ENCODE measurements at places on chromosomes 4 and X.

DNA sequence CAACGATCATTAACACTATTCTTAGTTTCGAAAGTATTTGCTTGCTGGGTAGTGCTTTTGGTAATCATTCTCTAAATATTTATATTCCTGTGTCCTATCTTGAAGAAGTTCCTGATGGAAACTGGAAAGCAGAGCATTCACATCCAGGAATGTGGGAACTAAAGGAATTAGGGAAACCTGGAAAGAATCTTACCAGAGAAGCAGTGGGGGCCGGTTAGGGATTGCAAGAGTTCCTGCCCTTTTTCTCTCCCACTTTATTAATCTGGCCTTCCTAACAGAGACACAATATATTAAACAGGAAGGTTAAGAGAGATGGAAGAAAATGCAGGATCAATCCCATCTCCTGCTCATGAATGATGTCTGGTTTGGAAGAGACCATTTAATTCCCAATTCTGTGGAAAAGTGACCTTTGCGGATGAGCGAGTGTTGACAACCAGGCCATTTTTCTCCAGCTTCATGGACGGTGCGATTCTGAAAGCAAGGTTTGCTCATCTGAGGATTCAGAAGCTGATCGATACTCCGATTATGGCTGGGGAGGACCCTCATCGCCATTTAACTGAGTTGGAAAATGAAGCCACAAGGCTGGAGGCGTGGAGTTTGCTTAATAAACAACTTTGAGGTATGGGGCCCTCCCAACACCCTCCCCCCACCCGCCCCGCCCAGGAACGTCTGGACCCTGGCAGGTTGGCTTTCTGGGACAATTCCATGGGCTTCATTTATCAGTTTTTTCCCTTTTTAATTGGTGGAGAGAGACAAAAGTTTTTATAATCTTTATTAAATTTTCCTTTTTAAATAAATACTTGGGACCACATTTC lies 52.3 kb downstream of the C4orf51 start:
- no peak for DNase-seq

GRCh38 chr4:139808808-139809756 lies 143.5 kb downstream of the MGST2 start:
- DNase-seq, result no peak

GRCh38 chrX:43283187-43283586 lies 372.9 kb upstream of the MAOA start:
- DNase-seq, result no peak

DNA sequence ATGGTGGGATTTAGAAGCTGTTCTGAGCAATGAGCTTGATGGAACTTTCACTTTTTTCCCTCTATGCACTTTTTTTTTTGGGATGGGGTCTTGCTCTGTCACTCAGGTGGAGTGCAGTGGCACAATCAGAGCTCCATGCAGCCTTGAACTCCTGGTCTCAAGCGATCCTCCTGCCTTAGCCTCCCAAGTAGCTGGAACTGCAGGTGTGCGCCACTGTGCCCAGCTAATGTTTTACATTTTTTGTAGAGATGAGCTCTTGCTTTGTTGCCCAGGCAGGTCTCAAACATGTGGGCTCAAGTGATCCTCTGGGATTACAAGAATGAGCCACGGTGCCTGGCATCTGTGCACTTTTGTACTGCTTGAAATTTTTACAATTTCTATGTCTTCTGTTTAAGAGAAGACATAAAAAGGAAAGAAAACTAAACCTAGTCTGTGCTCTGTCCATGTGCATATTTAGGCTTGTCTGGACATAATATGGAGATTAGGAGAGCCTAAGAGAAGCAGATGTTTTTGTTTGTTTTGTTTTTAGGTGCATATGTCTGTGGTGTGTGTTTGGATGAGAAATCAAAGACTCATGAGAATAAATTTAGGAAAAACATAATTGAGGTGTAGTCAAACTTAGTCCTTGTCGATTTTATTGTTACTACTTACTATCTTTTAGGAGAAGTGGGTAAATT lies 16.5 kb downstream of the PDLIM5 start:
- no peak for DNase-seq

DNA sequence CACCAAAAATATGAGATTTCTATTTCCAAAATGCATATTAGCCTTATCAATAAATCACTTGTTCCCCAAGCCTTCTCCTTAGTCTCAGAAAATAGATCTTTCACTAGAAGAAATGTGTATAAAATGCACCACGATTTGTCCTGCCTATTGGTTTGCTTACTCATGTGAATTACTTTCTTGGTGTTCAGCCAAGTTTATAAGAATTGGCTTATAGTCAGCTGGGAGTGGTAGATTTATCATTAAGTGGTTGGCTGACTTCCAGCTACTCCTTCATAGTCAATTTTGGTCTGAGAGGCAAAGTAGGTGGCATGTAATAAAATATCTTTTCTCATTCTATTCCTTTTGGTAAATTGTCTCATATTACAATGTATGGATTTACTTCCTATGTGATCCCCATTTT lies 1.3 kb downstream of the SULT1E1 start:
- DNase-seq, result no peak

DNA sequence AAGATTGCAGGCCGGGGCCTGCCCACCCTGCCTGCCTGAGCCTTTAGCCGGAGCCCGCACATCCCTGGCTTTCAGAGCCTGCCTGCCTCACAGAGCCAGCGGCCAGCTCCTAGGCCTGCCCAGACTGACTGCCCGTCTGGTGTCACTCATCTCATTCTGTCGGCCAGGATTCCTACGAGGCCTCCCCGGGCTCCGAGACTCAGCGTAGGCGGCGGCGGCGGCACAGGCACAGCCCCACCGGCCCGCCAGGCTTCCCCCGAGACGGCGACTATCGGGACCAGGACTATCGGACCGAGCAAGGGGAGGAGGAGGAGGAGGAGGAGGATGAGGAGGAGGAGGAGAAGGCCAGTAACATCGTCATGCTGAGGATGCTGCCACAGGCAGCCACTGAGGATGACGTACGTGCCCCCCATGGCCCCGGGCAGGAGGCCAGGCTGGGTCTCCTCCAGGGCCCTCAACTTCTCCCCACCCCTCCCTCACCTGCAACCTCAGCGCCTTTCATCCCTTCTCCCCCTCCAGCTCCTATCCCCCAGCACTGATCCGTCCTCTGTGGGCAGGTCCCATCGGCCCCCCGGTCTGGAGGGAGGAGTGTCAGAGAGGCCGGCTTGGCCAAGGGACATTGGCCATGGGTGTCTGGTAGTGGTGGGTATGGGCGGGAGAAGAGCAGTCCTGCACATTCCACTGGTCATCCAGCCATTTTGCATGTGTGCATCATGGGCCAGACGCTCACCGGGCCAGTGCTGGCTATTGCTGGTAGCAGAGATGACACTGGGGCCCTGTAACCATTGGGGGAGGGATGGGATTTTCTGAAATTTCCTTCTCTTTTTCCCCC lies 22.6 kb upstream of the UBA1 start:
- DNase-seq, result no peak

- DNase-seq, result no peak
Measured at GRCh38 chr4:92519727-92520126, 216.0 kb downstream of the GRID2 start.

GRCh38 chrX:2635342-2635741 lies 55.8 kb upstream of the CD99 start:
- DNase-seq, result no peak

DNA sequence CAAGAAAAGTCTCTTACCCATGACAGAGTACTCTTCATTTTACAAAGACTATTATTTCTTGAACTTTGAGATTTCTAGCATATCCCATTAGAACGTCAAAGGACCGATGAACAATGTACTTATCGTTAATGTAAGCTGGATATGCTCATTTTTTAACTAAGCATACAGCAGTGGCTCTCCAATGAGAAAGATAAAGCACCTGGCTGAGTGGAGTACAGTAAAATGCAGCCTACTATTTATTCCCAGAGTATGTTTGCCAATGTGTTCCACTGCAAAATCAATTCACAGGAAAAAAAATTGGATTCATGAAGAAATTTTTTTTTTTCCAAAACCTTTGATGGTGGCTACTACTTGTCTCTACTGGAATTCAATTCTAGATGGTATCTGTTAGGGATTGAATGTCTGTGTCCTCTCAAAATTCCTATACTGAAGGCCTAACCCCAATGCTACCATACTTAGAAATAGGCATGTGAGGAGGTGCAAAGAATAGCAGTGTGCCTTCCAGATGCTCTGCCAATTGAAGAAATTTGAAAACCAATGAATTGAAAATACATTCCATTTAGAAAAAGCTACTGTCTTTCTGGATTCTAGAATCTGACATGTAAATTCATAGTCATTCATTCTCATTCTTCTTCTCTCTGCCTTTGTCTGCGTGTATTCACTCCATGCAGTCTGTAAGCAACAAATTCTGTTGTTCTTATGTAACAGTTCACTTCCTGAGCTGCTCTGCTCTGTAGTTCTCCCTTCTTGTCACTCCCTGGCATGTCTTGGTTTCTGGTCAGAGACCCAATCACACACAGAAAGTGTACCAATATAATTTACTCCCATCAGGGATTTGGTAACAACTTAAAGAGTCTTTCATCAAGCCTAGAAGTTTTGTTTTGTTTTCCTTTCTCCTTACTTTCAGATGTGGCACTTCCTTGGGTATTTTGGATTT lies 61.4 kb downstream of the PAPSS1 start:
- no peak for DNase-seq

DNA sequence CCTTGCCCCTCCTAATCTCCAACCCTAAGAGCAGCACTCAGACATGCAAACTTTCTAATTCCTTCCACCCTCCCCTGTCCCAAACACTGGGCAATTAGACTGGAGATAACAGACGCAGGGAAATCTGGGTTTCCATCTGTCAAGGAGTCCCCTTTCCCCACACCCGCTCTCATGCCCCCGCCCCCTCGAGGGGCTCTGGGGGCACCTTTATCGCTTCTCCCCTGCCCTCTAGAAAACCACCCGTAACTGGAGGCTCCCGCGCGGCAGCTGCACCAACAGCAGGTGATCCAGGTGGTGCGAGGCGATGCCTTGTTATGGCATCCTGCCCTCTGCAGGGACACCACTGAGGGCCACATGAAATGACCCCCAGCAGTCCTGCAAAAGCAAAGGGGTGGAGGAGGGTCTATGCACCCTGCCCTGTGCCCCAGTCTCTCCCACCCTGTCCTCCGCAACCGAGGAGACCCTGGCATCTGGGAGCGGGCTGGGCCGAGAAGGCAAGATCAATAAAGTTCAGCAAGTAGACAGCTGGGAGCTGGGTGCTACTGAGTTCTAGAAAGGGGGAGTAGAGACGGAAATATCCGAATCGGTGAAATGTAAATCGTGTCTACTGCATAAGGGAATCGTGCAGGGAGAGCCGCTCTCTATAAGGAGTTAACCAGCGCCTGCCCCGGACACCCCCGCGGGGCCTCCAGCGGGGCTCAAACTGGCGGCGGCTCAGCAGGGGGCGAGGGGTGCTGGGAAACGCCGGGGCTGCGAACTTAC lies 1.6 kb downstream of the KCTD8 start:
- no peak for DNase-seq

GRCh38 chrX:47796433-47796906 lies 40.2 kb upstream of the ZNF81 start:
- DNase-seq, result no peak

DNA sequence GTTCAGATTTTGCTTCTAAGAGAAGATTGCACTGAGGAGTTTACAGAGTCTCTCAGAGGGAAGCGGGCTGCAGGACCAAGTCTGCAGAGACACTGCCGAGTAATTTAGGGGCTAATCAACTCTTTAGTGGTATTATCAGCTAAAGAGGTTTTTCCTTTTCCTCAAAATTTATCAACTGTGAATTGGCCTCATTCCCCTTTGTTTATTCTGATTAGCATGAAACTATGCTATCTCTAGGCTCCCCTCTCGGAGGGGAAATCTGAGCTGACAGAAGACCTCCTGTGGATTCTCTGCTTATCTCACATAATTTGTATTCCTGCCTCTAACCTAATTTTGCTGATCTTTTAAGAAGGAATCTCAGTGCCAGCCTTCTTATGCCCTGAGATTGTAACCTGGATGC lies 201.0 kb downstream of the DCTD start:
- DNase-seq, result no peak

GRCh38 chrX:15515931-15516330 lies 15.3 kb downstream of the BMX start:
- DNase-seq, result no peak

DNA sequence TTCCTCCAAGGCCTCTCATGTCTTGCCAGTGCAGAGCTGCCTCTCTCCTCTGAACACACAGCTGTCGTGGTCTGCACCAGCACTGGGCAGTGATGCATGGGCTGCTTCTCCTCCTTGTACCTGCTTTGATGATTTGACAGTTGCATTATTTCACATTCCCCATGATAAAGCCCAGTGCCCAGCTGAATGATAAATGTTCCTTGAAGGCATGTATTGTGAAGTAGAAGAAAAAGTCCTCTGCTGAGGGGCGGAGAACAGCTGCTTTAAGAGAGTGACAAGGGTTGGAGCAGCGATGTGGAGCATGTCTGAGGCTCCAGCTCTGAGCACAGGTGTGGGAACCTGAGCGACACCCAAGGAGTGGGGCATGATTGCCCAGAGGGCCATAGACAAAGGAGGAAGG lies 21.1 kb upstream of the TRIM2 start:
- no peak for DNase-seq

DNA sequence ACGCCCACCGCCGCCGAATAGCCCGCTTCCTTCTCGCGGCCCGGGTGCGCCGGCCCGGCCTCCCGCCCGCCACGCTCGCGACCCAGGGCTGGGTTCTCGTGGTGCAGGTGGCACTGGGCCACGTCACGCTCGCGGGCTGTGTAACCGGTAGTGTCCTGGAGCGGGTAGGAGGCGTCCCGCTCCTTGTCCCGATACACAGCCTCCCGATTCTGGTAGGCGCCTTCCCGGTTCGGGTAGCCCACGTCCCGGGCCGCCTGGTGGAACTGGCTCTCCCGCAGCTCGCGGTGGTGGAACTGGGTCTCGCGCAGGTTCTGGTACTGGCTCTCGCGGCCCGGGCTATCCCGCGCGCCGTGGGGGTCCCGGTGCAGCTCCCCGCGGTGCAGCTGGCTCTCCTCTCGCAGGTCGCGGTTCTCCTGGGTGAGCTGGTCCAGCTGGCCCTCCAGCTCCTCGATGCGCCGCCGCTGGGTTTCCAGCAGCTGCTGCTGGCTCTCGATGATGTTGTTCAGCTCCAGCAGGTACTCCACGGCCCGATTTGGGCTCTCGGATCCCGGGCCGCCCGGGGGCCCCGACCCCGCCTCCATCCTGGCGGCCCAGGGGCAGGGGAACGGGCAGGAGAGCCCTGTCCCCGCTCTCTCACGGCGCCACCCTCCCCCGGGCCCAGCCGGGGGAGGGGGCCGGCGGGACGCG lies 39.3 kb upstream of the IQSEC2 start:
- no peak for DNase-seq

GRCh38 chr4:165814256-165815020 lies 58.6 kb upstream of the TLL1 start:
- no peak for DNase-seq

DNA sequence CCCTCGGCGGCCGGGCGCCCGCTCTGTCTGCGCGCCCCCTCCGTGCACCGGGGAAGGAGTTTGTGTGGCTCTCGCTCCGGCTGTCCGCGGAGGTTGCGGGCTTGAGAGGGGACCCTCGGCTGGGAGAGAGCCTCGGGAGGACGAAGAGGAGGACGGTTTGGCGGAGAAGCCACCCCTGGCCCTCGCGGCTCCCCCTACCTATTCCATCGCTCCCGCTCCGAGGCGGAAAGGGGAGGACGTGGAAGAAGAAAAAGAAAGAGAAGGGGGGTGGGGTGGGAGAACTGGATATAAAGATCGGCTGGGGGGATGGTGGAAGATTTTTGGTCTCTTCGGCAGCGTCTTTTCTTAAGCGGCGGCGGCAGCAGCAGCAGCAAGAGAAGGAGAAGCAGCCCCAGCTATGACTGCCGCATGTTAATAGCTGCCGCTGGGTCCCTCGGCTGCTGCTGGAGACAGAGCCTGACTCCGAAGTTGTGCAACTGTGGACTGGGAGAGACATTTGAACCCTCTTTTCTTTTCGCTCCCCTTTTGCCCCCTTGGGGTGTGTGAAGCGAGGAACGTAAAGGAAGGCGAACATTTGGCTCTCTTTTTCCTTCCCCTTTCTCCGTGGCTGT lies 895 bp downstream of the ADGRL3 start:
- no peak for DNase-seq

GRCh38 chr4:171588051-171588545 lies 225.1 kb upstream of the GALNTL6 start:
- DNase-seq, result no peak
